Activated T-helper 2 cell treated with anti-CD3 and anti-CD28 coated beads, Interferon-gamma antibody, Interleukin-2, Interleukin-4, amounts not matched to agents 10 μg/mL and 5 μg/mL and 100 μg/mL, durations not matched to agents 14 hours and 24 hours and 36 hours (primary cell): ENCODE measurements at places on chromosomes 1 and 21. TPM values are rescaled to one million over a fixed set of nuclear protein-coding genes. Genes with fewer than 3 reads are reported as not detected.

- no peak for DNase-seq
Observed at GRCh38 chr1:228061411-228062084, 21.0 kb upstream of the ARF1 start.

MARK1 gene
- not detected in 2 replicates for total RNA-seq

DNA sequence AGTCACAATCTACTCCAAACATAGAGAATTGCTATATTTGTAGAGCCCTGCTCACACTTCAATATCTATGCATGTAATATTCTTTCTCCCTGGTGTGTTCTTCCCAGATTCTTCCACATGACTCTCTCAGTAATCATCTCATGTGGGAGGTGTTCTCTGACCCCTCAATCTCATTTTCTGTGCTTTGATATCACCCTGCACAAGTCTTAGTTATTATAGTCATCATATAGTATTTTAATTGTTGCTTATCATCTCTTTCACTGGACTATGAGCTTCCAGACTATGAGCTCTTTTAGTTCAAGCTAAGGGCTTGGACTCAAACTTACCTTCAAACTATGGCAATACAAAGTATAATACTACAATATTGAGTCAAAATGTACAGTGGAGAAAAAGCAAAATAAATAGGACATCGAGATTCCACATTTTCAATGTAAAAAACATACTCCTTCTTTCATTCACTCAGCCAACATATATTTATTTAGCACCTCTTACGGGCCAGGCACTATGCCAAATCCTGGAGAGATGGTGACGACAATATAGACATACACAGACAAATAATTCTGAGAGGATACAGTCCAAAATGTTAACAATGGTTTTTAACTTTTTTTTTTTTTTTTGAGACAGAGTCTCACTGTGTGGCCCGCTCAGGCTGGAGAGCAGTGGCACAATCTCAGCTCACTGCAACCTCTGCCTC is 12.7 kb downstream of the TESK2 start:
- DNase-seq, result no peak

DNA sequence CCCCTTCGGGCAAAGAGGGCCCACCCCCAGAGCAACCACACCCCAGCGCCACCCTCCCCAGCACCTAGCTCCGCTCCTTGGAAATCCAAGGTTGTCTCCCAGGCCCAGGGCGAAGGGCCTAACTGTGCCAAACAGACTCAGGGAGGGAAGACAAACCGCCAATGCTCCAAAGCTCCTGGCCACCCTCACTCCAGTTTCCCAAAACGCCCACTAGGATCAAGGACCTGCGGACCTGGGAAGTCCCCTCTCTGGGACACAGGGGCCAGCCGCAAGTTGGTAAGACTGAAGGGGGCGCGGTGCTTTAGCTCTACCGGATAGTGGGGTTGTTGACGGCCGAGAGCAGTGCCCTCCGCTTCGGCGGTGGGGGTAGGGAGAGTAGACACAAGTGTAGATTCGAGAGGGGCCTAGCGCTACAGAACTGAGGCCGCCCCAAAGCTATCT is 581 bp downstream of the IRF6 start:
- no peak for DNase-seq

PLPPR4 gene
- total RNA-seq, result not detected in 2 replicates

DNA sequence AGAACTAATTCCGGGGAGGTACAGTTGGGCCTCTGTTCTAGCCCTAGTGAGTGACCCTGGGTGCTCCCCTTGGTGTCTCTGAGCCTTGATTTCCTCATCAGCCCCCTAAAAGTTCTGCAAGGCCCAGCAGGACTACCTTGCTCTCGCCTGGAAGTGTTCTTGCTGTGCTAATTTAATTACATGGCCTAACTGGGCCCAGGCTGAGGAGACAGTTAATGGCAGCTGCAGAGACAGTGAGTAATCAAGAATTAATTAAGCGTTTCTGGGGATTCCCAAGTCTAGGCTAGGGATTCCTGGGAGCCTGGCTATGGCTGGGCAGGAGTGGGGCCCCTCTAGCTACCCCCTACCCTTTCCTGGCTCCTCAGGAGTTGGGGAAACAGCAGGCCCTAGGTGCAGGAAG is 24.7 kb upstream of the DMBX1 start:
- DNase-seq, result no peak

DNA sequence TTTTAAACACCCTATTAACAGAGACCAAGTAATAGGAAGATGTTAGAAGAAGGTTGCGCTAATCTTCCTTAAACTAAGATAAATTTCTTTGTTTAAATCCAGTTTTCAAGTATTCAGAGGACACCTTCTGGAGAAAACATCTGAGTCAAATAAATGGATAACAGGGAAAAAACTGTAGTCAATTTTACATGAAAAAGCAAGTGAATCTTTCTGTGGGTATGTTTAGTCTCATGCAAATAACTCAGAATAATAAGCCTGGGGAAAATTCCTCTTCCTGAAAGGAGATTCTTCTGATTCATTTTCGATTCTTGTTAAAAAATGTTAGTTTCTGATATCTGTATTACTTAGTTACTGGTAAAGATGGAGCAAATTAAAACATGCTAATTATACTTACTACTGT is 145.5 kb downstream of the CTH start:
- DNase-seq, result no peak

OR10X1 gene
- total RNA-seq, result not detected in 2 replicates
